ENCODE measurements at places on chromosomes 6 and 20. TPM values are rescaled to one million over a fixed set of nuclear protein-coding genes. Genes with fewer than 3 reads are reported as not detected.

The SIM1 gene
- 0.08 TPM for polyA plus RNA-seq

GRCh38 chr6:126307849-126308248 lies 32.1 kb upstream of the CENPW start:
- DNase-seq, result peak; percentile 4

GRCh38 chr6:98686008-98686601 lies 148.3 kb upstream of the POU3F2 start:
- DNase-seq, result peak; percentile 10

DNA sequence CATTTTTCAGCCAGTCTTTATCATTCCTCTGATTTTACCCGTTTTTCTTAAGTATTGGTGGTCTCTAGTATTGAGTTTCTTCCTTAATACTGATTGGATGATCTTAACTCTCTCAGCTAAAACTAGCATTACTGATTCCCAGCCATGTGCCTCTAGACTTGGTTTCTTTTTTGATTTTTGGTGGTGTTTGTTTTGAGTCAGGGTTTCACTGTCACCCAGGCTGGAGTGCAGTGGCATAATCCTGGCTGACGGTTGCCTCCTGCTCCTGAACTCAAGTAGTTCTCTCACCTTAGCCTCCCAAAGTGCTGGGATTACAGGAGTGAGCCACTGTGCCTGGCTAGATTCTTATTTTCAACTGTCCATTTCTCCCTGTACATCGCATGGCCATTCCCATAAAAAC lies 24.9 kb downstream of the DPPA5 start:
- no peak for DNase-seq

GRCh38 chr6:134937426-134937825 lies 12.5 kb downstream of the ALDH8A1 start:
- no peak for DNase-seq

DNA sequence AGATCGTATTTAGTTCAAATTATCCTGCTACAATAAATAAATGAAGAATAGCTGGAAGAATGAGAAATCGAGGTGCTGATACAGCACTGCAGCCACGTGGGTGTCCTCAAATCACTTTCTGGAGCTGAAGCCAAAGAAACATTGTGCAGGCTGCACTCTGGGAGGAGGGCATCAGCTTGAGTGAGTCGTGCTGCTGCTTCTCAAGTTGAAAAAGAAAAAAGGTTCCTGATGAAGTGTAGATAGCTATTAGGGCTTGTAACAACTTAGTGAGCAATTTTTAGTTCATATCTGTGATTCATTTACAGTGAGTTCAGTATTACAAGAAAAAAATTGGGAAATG lies 40.5 kb downstream of the DSE start:
- peak; percentile 54 for DNase-seq

GRCh38 chr6:152636021-152636608 lies 1.0 kb downstream of the SYNE1 start:
- no peak for DNase-seq

GRCh38 chr6:9499709-9500108 lies 915.2 kb downstream of the TFAP2A start:
- no peak for DNase-seq

- no peak for DNase-seq
Measured at GRCh38 chr6:133297657-133298056, 56.5 kb downstream of the EYA4 start.

The UNC5CL gene
- polyA plus RNA-seq, result 3.2 TPM

Measured in right lung (tissue), 10 donors.